Activated T-cell treated with anti-CD3 and anti-CD28 coated beads, Interleukin-2, amount 50 U/mL, for 72 hours (primary cell): ENCODE measurements at places on chromosomes 5 and 9.

DNA sequence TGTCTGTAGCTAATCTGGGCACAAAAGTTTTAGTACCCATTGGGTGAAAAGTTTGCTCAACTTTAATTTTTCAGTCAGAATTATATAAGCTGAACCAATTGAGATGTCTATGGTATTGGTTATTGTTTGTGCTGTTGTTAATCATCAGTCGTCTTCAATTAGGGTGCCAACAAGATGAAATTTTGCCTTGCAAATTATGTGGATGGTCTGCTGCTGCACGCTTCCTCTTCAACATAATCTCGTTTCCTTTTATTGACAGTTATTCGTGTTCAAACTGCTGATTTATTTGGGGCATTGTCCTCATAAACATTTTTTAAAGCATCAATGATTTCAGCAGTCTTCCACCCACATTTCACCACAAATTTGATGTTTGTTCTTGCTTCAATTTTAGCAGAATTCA is 194.0 kb downstream of the HTR1A start:
- no peak for DNase-seq

- no peak for DNase-seq
Observed at GRCh38 chr9:23658376-23659258, 167.4 kb downstream of the ELAVL2 start.

GRCh38 chr5:177291735-177292134 is 11.8 kb downstream of the RAB24 start:
- no peak for DNase-seq

GRCh38 chr9:70111042-70111602 is 67.5 kb downstream of the MAMDC2 start:
- DNase-seq, result peak; percentile 56

DNA sequence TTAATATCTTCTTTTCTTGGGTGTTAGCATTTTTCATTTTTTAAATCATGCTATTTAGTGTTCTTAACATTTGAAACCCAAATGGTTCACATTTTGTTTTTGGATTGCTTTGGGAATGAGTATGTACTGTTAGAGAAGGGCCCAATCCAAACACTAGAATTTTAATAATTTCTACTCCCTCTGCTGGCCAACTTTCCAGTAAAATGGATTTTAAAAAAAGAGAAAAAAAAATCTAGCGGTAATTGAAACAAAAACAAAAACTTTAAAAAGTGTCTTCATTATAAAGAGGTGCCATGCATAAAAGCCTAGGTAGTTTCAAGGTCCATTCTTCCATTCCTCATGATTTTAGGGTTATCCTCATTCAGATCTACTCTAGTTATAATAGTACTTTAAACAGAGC is 32.1 kb upstream of the RICTOR start:
- no peak for DNase-seq

DNA sequence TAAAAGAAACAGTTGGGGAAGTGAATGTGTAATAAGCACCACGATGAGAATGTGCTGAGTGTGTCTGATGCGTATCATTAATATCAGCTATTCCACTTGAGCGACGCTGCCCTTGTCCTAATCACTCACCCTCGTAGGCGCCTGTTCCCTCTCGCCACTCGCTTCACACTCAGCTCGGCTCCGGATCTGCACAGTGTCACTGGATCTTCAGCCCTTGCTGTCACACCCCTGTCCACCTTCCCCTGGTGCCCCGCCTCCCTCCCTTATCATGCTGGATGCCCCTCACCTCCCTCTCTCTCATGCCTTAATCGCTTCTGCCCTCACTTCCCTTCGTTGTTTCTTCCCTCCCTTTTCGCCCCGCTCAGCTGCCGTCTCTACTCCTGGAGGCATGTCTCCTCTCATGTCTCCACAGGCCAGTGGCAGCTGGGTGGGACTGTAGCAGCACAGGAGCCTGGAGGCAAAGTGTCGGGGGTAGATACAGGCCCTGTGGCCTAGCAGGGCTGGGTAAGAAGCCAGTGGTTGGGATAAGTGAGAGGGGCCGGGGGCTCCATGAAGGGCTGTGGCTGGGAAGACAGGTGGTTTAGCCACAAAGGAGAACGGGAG is 43.5 kb downstream of the ANKDD1B start:
- DNase-seq, result no peak

DNA sequence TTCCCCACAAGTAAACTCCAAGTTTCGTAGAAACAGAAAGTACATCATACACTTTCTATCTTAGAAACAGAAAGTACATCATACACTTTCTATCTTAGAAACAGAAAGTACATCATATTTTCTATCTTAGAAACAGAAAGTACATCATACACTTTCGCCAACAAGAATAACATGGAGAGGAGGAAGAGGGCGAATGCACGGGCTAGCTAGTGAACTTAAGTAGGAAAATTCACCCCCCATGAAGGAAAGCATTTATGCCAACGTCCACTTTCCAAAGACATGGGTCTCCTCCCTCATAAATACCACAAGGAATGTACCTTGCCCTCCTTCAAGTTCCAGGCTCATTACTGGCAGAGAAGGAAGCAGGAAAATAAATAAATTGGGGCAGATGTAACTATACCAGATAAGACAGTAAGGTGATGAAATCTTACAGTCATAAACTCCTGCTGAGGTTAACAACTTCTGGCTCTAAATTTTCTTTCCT is 64.7 kb downstream of the FRMD3 start:
- no peak for DNase-seq

- no peak for DNase-seq
Observed at GRCh38 chr9:107711542-107711941, 222.0 kb upstream of the KLF4 start.

- no peak for DNase-seq
Observed at GRCh38 chr5:7492371-7492770, 96.4 kb downstream of the ADCY2 start.

DNA sequence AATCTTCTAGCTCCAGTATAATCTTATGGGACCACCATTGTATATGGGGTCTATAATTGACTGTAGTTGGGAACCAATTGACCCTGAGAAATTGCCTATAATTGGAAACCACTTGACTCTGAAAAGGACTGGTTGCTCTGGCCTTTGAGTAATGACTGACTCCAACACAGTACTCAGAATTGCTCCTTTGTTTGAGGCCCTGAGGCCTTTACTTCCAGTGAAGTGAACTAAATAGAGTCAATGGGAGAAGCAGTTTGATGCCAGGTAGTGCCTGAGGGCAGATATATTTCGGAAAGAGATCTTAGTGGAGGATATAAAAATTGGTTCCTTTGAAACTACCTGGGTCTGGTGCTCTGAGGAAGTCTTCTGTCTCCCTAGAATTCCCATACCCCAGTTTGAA is 16.0 kb upstream of the TMEM171 start:
- no peak for DNase-seq

- no peak for DNase-seq
Observed at GRCh38 chr9:104854613-104855012, 73.3 kb downstream of the ABCA1 start.

- DNase-seq, result no peak
Observed at GRCh38 chr5:106258591-106259125, 1412.1 kb downstream of the EFNA5 start.

GRCh38 chr9:104853159-104853558 is 74.8 kb downstream of the ABCA1 start:
- no peak for DNase-seq

GRCh38 chr9:17742067-17742466 is 163.2 kb downstream of the SH3GL2 start:
- DNase-seq, result no peak

DNA sequence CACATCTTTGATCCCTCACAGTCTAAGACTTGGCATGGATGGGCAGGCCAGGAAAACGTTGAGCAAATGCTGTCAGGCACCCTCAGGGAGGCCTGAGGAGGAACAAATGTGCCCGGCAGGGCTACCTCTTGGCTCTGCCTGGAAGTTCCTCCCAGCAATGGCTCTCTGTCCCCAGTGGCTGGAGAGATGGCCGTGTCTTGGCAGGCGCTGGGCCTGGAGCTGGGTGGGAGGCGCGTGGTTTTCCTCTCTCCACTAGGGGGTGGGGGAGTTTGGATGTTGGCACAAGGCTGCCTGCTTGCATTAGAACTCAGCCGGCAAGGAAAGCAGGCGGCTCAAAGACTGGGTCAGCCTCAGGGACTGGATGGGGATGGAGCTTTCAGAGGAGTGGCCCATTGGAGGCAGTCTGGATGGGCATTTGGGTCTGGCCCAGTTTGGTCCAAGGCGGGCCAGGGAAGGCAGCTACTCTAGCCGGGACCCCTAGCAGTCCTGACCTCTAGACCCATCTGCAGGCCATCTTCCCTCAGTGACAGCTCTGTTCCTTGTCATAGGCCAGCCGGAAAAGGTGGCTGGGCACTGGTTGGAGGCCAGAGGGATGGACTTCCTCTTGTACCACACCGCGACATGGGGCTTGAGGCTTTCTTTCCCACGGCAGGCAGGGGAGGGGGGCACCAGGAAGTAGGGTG is 68.2 kb upstream of the STC2 start:
- no peak for DNase-seq

- DNase-seq, result peak; percentile 72
Observed at GRCh38 chr5:134103998-134104654, 10.4 kb upstream of the TCF7 start.

GRCh38 chr5:130462516-130462915 is 558.3 kb downstream of the CHSY3 start:
- no peak for DNase-seq

DNA sequence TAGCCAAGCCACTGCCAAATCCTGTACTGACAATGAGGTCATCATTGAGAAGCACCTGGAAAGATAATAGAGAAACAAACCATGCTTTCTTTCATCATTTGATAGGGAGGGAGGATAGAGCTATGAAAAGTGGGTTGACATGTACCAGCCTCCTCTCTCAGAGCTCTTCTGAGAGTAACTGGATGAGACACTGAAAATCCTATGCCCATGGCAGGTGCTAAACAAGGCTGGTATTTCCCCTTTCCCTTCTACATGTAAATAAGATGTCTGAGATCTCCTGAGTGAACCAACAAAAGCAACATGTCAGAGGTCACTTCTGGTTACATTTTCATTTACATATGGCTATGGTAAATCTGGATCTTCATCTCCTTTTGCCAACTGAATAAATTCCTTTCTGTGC is 45.3 kb upstream of the TRAF1 start:
- no peak for DNase-seq

- DNase-seq, result no peak
Observed at GRCh38 chr9:76737154-76737902, 26.9 kb upstream of the PCA3 start.
